Activated CD8-positive, alpha-beta memory T cell treated with anti-CD3 and anti-CD28 coated beads for 1 hour (primary cell): ENCODE measurements at places on chromosomes 3 and 15.

DNA sequence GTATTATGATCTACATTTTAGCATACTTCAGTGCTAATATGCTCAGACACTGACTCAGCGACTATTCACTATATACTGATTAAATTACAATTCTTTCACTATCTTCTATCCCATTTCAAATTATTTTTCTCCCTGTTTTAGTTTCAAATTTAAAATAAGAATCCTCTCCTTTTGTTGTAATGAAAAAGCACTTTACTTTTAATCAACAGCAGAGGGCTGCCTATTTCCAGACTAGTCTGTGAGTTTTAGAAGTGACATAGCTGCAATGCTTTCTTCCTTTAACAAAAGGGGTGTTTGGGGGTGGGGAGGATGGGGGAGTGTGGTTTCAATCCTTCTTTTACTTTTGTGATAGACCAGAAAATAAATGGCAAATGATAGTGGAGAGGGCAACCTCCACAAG lies 2.4 kb downstream of the NEDD4 start:
- no peak for DNase-seq

GRCh38 chr3:64972793-64973192 lies 285.0 kb upstream of the ADAMTS9 start:
- no peak for DNase-seq

GRCh38 chr15:80325206-80325605 lies 73.2 kb upstream of the CTXND1 start:
- DNase-seq: no peak

DNA sequence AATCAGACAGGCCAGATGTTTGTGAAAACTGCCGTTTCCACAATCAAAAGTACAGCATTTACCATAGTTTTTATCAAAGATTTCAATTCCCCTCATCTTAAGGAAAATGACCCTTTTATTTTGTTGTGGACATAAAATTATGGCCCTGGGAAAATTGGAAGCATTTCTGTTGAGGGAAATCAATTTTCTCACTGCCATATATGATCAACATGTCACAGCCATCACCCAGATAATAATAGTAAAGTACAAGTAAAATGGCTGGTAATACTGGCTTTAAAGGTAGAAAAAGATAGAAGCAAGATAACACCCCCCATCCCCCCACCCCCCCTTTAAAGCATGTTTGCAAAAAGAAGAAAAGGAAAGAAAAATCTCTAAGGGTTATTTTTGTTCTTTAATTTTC lies 311.7 kb downstream of the WDR72 start:
- no peak for DNase-seq

DNA sequence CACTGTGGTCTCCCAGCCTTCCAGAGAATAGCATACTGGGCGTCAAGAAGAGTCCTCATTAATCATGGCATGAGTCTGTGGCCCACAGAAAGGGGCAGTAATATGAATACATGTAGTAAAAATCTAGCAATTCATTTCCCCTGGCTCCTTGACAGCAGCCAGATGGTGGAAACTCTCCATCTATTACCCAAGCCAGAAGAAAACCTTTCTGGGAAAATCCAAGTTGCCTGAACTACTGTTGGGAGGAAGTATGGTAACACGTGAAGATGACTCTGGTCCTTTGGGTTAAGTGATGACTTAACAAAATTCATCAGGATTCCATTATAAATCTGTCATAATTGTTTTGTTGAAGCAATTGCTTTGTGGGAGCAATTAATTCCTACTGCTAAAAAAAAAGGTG lies 530.5 kb downstream of the FHIT start:
- DNase-seq: no peak

DNA sequence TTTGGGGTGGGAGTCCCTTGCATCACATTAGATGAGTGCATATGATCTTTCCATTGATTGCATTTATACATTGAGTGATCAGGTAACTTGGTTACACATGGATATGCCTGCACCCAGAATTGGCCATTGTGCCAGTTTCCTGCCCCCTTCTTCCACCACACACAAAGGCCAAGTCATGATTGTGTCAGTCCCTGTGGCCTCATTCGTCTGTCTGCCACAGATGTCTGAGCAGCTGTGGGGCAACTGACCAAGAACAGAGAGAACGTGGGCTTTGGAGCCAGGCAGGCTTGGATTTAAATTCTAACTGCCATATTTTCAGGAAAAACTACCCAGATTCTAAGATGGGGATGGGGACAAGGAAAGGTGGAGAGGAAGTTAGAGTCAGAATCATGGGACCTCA lies 27.0 kb downstream of the CCNL1 start:
- DNase-seq: no peak

GRCh38 chr3:131326307-131326706 lies 55.3 kb upstream of the NUDT16 start:
- no peak for DNase-seq

DNA sequence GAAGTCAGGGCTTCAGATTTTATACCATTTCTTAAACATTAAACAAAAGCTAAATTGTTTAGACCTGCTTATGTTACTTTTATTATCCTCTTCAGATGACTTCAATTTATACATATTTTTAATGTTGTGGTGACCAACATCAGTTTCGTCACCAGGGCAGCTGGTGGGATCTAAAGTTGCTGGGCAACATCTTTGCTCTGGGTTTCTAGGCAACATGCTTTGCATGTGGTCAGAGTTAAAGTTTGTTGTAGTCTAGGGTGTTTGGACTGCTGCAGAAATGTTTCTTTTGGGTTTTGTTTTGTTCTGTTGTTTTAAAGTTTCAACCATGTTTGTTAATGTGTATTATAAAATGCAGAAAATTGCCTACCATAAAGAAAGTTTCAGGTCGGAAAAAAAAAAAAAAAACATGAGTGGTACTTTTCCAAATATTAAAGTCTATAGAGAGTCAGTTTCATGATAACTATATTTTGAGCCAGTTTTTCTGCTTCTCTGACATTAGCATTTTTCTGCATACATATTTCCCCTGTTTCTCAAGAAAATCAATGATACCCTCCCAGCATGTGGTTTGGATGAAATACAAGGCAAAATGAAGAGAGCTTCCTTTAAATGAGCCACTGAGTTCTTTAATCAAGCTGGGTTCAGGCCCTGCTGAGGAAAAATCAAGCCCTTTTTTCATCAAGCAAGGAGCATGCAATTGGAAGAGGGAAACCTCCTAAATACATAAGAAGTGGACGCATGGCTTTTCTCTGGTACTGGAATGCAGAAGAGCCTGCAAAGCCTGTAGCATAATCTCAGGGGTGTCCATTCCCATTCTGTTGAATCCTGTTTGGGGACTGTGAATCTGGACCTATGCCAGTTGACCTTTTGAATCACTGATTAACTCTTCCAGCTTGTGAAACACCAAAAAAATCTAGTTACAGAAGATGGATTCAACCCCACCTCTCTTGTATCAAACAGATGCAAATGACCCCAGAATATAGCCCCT lies 35.0 kb upstream of the VGLL3 start:
- DNase-seq: no peak

DNA sequence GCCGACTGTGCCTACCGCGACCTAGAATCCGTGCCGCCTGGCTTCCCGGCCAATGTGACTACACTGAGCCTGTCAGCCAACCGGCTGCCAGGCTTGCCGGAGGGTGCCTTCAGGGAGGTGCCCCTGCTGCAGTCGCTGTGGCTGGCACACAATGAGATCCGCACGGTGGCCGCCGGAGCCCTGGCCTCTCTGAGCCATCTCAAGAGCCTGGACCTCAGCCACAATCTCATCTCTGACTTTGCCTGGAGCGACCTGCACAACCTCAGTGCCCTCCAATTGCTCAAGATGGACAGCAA lies 1.4 kb downstream of the ISLR start:
- DNase-seq: no peak

GRCh38 chr3:72278349-72279067 lies 493.6 kb upstream of the PROK2 start:
- DNase-seq: no peak

DNA sequence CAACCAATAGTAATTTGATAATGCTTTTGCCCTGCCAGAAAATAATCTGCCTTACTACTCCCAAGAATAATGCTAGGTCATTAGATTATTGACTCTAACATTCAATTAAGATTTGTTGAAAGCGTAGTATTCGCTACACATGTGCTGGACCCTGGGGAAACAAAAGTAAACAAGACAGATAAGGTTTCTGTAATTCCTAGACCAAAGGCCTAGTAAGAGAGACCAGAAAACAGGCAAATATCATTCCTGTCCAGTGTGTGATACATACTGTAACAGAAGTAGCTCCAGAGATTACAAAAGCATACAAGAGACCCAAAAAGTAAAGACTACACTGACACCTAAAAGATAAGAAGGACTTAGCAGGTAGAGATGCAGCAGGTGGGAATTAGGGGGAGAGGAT lies 60.8 kb downstream of the PLOD2 start:
- DNase-seq: no peak

DNA sequence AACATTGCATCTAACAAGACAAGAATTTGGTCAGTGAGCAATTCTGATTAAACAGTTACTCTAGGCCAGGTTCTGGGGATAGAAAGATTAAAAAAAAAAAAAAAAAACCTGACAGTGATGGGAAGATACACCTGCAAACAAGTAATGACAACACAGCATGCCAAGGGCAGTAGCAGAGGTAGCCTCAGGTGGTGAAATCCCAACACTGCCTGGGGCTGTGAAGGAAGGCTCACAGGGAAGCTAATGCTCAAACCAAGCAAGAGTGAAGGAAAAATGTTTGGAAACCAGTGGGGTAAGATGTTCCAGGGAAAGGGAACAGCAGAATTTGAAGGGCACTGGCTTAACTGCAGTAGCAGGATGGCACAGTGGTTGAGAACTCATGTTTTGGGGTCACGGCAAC lies 8.9 kb downstream of the RTP2 start:
- DNase-seq: no peak

DNA sequence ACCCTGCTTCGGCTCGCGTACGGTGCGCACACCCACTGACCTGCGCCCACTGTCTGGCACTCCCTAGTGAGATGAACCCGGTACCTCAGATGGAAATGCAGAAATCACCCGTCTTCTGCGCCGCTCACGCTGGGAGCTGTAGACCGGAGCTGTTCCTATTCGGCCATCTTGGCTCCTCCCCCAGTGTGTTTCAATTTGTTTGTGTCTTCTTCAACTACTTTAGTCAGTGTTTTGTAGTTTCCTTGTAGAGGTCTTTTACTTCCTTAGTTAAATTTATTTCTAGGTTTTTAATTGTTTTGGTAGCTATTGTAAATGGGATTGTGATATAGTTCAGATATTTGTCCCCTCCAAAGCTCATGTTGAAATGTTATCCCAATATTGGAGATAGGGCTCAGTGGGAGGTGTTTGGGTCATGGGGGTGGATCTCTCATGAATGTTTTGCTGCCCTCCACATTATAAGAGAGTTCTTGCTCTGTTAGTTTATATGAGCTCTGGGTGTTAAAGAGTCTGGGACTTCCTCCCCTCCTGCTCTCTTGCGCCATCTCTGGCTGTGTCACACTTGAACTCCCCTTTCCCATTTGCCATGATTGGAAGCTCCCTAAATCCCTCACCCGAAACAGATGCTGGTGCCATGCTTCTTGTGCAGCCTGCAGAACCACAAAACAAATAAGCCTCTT lies 304.4 kb downstream of the DOCK3 start:
- DNase-seq: no peak

GRCh38 chr3:126960604-126960995 lies 22.3 kb upstream of the PLXNA1 start:
- DNase-seq: no peak

DNA sequence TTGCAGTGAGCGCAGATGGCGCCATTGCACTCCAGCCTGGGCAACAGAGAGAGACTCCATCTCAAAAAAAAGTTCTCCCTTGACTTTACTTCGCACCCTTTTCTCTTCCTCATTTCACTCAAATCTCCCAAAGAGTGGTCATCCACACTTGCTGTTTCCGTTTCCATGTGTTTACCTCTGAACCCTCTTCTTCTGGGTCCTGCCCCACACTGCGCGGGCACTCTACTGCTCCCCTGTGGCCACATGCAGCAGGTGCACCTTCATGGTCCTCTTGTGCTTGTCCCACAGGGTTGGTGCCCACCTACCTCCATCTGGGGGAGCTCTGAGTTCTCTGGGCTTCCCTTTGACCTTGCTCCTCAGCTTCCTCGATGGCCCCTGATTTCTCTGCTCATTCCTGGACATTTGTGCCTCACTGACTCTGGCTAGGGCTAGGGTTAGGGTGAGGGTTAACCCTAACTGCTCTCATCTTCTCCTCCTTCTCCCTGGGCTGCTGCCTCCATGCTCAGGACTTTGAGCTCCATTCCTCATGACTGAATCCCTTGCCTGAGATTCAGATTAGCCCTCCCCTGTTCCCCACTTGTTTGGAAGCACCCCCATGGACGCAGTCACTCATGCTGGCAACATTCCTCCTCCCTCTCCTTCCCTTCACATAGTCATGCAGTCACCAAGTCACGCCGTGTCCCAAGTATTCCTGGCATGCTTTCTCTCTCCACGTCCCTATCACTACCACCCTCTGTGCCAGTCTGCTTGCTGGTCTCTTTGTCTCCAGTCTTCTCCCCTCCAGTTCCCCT lies 26.6 kb upstream of the KY start:
- no peak for DNase-seq

GRCh38 chr3:140358686-140359085 lies 319.2 kb upstream of the TRIM42 start:
- no peak for DNase-seq

DNA sequence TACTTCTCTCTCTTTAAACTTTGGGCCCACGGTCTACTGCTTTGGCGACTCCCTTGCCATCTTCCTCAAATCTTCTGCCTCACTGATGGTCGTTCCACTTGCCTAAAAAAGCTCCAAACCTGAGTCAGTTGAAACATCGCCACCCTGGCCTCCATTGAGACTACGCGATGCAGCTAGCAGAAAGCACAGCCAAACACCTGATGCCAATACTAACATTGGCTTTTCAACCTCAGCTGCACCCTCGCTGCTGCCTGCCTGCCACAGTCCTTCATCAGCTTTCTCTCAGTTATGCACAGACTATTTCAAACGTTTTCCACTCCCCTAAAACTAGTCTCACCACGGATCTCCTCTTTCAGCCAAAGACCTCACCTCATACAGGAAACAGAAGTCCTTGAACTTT lies 214.2 kb upstream of the TMCO5A start:
- DNase-seq: no peak

- no peak for DNase-seq
Observed at GRCh38 chr15:67575039-67575502, 32.6 kb downstream of the MAP2K5 start.

GRCh38 chr3:10242182-10243065 lies 5.8 kb upstream of the TATDN2 start:
- peak; percentile 61 for DNase-seq

GRCh38 chr15:81612631-81613030 lies 238.6 kb upstream of the TMC3 start:
- no peak for DNase-seq

DNA sequence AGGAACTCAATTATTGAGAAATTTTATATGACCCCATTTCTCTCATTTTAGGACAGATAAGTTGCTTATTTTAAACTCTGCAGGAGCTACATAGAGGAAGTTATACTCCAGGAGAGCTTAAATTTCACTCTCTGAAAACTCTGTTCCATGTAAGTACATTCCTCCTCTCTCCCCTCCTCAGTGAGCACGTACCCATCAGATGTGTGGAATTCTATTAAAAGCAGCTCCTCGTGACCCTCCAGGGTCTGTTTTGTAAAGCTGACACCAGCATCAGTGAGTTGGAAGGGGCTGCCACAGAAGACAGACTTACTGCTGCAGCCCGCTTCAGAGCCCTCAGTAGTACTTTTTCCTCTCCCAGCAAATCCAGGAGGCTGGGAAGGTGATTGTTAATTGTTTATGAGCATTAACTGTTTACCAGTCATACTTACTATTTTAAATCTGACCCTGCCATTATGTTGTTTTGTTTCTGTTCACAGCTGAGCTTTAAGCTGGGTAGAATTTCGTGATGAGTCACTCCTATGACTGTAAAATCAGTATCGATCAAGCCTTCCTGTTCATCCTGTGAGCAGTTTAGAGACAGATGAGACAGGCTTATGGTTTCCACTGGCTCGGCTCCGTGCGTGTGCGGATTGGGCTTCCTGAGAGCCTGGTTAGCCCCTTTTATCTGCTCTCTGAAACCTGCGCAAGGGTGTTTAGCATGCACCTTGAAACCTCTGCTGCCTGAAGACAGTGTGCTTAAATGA lies 20.4 kb downstream of the IGF1R start:
- no peak for DNase-seq
